Stimulated activated CD8-positive, alpha-beta memory T cell treated with anti-CD3 and anti-CD28 coated beads, Interleukin-7, amount 100 ng/mL, for 1 hour (primary cell): ENCODE measurements at places on chromosomes 4 and X.

- peak; percentile 15 for DNase-seq
These were observed 11.0 kb downstream of the SUPT20HL1 start for GRCh38 chrX:24371391-24371972.

- no peak for DNase-seq
These were observed 194.0 kb downstream of the GASK1B start for GRCh38 chr4:157978680-157979361.

- DNase-seq, result no peak
These were observed 44.6 kb upstream of the LNX1 start for GRCh38 chr4:53635697-53636483.

- DNase-seq, result no peak
These were observed 114.2 kb downstream of the ZNF827 start for GRCh38 chr4:145824463-145824862.

DNA sequence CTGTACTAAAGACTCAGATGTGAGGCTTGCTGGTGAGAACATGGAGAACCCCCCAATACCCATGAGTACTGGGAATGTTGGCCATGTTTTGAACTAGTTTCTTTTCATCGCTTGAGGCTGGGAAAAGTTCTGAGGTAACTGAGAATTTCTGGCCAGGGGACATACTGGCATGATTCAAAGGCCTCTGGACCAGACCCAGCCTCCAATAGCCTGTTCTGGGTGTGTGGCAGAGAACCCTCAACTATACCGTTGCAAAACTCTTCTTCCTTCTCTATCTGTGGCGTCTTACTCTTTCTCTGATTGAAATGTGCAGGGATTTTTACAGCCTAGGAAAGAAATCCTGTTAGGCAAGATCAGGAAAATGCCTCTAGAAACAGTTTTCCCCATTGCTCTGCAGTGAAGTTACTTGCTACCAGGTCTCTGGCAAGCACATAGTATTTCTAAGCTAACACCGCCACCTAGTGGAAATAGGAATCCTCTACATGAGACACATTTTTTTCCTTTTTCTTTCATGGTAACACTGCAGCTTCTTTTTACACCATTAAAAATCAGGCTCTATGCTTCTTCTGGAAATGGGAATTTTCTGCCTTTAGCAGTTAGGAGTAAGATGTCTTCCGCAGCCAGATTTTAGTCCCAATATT is 170.7 kb upstream of the ZCCHC13 start:
- no peak for DNase-seq

DNA sequence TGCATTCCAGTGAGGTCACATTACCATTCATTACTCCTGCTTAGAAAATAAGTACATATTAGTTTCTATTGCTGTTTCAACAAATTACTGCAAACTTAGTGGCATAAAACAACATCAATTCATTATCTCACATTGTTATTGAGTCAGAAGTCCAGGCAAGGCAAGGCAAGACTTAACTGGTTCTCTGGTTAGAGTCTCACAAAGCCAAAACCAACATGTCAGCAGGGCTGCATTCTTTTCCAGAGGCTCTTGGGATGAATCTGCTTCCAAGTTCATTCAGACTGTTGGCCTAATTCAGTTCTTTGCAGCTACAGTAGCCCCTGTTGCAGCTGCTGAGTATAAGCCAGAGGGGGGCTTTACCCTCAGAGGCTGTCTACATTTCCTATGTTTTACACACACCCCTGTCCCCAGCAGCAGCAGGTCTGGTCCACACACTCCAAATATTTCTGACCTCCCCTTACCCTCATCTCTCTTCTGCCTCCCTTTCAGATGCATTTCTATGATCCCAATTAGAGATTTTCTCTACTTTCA is 892.1 kb upstream of the EPHA5 start:
- DNase-seq, result no peak

DNA sequence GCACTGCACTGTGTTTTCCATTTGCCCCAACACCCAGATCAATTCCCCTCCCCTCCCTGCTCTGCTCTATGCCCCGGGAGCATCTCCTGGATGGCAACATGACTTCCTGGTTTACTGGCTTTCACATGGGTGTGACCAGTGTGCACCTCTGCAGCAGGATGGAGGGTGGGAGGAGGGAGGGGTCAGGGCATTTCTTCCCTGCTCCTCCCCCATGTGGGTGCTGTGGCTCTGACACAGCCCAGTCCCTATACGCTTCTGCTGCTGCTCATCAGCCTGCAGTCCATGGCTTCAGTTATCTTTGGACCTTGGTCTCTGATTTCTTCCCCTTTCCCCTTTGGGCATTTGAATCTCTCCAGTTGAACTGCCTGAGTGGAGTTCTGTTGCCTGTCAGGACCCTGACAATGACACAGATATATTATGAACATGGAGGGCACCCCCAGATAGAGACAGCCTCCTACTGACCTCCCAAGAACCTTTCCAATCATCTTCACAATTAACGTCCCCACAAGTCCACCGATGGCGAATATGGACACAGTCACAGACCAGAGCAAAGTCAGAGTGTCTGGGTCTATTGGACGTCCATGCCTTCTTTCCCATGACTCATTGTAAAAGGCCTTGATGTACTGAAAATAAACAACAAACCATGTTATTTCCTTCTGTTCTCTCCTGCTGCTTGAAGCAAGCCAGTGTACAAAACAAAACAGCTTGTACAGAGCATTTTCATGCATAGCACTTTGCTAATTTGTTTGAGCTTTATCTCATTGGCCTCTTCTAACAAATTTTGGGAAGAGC is 24.8 kb downstream of the SLC2A9 start:
- DNase-seq, result no peak

DNA sequence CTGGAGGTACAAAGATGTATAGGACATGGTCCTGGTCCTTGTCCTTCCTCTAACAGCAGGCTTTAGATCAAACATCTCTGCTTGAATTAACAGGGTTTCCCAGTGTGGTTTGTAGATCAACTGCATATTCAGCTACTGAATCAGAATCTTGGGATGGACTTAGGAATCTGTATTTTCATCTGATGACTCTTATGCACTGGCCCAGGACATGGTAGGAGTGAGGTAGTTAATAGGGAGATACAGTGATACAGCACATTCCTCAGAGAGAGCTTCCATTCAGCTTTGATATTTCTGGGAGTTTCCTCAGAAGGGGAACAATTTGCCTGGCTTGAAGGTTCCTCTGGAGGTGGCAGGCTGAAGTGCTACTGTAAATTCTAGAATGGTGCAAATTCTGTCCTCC is 203.1 kb downstream of the LARP7 start:
- DNase-seq, result no peak

DNA sequence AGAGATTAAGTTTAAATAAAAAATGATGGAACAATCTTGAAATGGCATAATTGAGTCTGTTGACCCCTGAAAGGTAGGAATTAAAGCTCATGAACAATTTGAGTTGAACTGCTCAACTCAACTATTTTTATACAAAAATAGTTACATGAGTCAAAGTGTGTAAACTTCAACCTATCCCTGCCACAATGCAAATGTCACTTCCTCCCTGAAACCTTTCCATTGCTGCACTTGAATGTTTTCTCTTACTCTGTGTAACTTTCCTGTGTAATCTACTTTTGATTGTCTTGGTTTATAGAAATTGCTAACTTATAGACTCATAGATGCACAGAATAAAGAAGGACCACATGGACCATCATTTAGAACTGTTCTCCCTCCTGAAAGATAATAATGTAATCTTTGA is 218.5 kb downstream of the GBA3 start:
- DNase-seq, result no peak

GRCh38 chr4:139555705-139556070 is 331 bp downstream of the SETD7 start:
- no peak for DNase-seq

GRCh38 chr4:124726269-124726668 is 13.7 kb upstream of the ANKRD50 start:
- DNase-seq, result no peak
